ENCODE measurements at places on chromosomes 4 and X.
A peak's percentile ranks its signal among the peaks of the same experiment; 100 is the strongest.

GRCh38 chrX:40244980-40245379 lies 147.2 kb upstream of the BCOR start:
- no peak for DNase-seq

DNA sequence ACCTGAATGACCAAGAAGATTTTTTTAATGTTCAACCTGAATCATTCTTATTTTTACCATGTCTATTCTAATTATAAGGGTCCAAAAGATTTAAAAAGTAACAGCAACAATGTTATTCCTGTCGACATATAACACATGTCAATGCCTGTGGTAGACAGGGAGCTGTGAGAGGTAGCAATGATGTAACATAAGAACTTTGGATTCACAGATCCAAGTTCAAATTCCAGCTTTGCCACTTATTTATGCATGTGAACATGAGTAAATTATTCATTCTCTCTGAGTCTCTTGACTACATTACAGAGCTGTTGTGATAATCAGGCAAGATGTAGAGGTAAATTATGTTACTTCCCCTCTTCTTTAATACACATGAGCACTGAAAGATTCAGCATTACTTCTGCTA lies 54.5 kb downstream of the KLHL8 start:
- DNase-seq = no peak

GRCh38 chr4:161829591-161829990 lies 334.2 kb downstream of the FSTL5 start:
- no peak for DNase-seq

DNA sequence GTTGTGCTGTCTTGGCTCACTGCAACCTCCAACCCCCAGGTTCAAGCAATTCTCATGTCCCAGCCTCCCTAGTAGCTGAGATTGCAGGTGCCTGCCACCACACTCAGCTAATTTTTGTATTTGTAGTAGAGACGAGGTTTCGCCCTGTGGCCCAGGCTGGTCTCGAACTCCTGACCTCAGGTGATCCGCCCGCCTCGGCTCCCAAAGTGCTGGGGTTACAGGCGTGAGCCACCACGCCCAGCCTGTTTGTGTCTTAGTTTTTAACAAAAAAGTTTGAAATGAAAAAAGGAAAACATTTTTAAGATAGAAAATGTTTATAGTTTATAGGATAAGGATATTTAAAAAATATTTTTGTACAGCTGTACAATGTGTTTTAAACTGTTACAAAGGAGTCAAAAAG lies 62.4 kb downstream of the CAPN6 start:
- DNase-seq = no peak

DNA sequence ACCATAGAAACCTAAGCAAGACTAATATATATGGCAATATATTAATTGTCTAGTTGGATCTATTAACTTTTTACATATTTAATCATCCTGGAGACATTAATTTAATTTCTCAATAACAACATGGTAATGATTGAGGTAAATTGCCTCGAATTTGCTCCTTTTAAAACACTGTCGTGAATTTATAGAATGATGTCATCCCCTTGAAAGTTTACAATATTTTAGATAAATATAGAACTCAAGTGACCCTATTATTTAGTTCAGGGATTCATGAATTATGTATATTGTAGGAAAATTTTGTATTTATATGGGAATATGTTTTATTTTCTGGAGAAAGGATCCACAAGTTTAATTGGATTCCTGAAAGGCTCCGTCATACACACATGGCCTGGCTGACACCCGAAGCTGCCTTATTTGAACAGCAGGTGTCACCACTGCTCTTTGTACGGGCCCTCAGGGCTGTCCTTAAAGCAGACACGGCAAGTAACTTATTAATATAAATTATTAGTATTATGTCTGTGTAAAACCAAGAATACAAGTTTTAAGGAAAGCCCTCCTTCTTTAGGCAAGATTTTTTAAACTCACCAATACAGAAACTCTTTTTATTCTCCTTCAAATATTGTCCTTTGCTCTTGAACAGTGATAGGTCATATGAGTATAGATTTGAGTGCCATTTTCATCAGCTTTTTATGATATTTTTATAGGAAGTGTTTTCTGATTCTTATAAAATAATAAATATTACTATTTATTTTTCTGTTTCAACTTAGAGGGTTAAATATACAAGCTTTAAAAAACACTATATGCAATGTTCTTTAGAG lies 1.9 kb upstream of the PLRG1 start:
- peak; percentile 44 for DNase-seq

- no peak for DNase-seq
Observed at GRCh38 chr4:18389115-18389514, 367.6 kb upstream of the LCORL start.

GRCh38 chr4:177251237-177251636 lies 58.4 kb upstream of the NEIL3 start:
- no peak for DNase-seq

GRCh38 chr4:79598214-79598613 lies 190.2 kb upstream of the GK2 start:
- no peak for DNase-seq

GRCh38 chr4:148514581-148514980 lies 72.4 kb upstream of the NR3C2 start:
- no peak for DNase-seq

DNA sequence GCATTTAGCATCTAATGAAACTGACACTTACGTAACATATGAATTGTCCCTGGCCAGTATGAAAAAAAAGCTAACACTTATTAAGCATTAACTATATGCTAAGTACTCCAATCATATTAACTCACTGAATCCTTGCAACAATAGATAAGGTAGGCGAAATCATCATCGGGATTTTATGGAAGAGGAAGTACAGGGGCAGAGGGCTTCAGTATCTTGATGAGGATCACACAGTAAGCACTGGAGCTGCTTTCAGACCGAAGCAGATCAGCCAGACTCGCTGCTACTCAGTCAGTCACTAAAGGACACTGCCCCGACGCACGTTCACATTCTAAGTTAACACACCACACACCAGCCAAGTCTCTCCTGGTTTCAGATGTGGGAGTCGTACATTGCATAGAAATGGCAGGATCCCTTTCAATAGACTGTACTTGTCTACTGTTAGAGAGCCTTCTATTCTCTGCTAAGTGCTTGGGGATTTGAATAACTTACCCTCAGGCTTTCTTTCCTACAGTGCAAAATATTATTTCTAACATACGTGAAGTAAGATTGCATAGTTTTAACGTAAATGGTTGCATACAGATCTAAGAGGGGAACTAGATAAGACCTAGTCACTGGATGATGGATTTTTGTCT lies 540.2 kb upstream of the TENM3 start:
- no peak for DNase-seq

- no peak for DNase-seq
Observed at GRCh38 chrX:16593801-16594200, 56.2 kb upstream of the S100G start.

DNA sequence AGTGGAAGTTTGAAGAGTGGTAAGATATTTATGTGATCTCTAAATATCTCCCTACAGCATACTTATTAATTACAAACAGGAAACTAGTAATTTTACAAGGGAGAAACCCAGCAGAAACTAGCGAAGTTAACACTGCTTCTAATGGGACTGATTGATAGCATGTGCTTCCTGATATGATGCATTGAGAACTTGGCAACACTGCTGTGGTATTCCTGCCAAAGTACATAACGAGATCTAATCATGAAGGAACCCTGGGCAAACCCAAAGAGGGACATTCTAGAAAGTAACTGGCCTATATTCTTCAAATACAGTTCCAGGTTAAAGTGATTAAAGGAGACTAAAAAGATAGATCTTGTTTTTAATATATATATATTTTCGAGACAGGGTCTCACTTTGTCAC lies 4.6 kb upstream of the GPR34 start:
- no peak for DNase-seq

GRCh38 chr4:86853209-86853608 lies 4.0 kb upstream of the SLC10A6 start:
- no peak for DNase-seq

GRCh38 chr4:163810755-163811154 lies 316.3 kb downstream of the TMA16 start:
- DNase-seq = no peak

DNA sequence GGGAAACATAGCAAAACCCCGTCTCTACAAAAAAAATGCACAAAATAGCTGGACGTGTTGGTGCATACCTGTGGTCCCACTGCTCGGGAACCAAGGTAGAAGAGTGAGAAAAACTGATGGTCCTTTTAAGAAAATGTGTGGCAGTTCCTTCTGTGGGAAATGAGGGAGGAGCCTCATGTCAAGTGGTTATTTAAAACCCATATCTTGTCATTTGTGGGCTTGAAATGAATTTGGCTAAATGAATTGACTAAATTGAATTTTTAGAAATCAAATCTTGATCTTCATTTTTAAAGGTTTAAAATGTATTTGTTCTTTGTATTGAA lies 16.2 kb upstream of the LAMP2 start:
- DNase-seq = no peak

GRCh38 chr4:65023081-65023480 lies 613.8 kb upstream of the TECRL start:
- DNase-seq = no peak

DNA sequence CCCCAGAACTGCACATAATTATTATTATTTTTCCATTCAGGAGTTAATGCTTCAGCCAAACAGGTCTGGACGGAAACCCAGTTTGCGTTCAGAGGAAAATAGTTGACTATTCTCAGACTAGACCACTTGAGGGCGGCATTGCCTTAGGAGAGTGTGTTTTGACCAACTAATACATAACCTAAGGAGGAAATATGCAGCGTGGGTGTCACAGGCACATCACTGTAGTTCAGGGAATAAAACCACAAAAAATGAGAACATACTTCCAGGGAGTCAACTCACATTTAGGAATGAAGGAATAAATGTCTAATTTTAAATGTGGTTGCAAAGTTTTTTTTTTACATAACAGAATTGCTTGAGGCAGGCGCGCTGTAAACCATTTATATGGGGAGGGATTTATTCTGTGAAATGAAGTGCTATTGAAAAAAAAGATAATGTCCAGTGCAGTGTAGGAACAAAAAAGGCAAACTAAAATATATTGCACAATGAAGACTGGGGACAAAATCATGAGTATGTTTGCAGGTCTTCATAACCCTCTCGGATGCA lies 93.3 kb downstream of the SYNPO2 start:
- peak; percentile 8 for DNase-seq

DNA sequence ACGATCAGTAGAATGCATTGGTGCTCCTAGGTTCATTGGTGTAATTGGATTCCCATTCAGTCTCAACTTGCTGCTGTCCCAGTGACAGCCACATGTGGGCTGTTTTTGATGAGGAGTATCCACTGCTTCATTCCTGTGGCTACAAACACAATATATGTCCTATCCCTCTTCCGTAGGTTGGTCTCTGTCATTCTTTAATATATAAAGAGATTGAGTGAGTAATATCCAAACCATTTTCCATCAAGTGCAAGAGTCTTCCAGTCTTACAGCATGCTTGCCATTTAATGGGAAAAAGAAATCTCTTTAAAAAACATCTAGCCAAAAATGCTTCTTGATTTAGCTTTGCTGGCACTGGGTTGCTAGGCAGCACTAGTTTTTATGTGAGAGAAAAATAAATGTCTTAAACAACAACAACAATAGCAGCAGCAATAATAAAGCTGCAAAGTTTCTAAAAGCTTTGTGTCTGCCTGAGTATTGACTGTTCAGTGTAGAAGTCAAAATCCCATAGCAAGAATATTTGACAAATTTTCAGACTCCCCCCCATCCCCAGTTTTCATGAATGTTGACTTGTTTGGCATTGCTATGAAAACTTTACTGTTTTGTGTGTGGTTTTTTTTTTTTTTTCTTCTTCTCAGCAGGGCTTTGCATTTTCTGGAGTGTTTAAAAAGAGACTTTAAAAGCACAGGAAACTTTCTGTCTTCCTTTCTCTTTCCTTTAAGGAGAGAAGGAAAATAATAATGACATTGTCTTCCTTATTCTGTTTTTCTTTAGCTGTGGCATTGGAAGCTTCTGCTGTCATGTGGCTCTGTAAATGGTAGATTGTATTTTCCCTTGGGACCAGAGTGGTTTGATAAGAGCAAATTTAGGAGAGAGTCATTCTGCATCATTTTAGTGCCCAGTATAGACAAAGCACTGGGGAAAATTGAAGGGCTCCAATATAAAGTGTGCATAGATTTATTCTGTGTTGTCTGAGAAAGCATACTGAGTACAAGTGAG lies 244.3 kb downstream of the ARHGAP10 start:
- DNase-seq = no peak

GRCh38 chr4:13681570-13681969 lies 54.0 kb upstream of the BOD1L1 start:
- no peak for DNase-seq

- DNase-seq = no peak
Observed at GRCh38 chrX:57906790-57907189, 3.5 kb downstream of the ZXDA start.

Measured in activated CD8-positive, alpha-beta memory T cell treated with anti-CD3 and anti-CD28 coated beads for 1 hour (primary cell).